ENCODE measurements at places on chromosomes 12 and 14.

DNA sequence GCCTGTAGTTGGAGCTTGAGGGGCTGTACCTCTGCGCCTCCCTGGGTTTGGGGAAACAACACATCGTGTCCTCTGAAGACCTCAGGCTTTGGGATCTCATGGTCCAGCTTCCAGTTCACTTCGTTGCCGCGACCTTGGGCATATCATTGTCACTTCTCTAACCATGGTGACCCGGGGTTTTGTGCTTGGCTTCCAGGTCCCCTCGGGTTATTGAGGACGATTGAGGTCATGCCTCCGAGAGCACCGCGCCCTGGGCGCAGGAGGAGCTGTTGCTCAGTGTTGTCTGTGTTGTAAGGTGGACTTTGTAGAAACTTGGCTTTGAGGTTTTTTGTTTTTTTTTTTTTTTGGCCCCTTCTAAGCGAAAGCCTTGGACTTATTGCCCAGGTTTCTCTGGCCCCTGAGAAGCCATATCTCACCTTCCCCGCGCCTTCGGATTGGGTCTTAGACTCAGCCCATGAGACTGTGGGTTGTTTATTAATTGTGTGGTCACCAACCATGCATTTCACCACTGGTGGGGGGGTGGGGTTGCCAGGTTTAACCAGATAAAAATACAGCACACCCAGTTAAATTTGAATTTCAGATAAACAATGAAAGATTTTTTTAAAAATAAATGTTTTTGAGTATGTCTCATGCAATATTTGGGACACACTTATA is 2.6 kb downstream of the BCL7A start:
- no peak for DNase-seq

GRCh38 chr14:98280436-98280835 is 991.6 kb downstream of the BCL11B start:
- no peak for DNase-seq

DNA sequence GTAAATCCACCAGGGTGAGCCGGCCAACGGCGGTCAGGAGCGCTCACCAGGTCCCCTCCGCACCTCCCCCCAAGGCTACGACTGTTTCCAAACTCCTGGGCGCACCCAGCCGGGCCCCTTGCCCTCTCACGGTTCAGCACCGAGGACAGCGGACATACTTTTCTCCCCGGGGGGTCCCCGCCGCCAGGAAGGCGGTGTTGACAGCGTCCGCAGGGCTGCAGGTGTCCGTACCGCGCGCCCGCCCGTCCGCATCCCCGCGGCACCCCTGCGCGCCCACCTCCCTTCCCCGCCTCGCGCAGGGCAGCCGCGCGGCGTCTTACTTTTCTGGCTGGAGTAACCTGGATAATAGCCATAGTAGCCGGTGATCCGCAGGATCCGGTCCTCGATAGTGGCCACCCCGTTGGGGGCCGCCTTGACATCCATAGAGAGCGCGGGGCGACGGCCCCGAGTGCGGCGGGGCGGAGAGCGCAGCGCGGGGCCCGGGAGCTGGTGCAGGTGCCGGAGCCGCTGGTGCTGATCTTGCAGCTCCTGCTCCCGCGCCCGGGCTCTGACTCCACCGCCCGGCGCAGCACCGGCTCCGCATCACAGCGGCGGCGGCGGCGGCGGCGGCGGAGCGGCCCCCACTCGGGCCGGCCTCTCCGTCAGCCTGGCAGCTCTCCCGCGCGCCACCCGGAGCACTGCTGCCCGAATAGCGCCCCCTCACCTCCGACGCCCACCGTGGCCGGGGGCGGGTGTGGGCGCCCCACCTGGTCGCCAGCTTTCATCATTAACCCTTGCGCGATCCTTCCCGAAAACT is at the start of gene SLC35F4:
Gene SLC35F4, minus strand, starts transcription at position 690 of the 796 bp plus-strand sequence.
- DNase-seq, result no peak

DNA sequence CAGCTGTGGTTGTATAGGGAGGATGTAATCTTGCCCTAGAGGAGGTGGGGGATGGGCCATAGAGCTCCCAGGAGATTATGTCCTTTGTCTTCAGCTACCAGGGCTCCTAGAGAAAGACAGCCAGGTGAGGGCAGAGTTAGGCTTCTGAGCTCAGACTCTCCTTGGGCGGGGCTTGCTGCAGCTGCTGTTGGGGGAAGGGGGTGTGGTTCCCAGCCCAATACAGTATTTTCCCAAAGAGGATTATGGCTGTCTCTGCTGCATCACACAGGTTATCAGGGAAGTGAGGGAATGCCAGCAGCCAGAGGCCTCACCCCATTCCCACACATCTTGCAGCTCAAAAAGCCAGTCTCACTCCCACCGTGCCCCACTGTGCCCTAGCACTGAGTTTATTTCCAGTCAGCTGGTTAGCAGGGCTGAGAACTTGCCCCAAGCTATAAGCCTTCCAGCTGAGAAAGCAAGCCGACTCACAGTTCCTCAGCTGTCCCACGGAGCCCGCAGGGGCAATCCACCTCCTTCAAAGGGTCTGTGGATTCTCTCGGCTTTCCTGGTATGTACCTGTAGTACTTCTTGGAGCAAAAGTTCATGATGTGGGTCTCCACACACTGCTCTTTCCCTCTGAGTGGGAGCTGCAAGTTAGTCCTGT is 217.3 kb upstream of the CPNE8 start:
- no peak for DNase-seq

DNA sequence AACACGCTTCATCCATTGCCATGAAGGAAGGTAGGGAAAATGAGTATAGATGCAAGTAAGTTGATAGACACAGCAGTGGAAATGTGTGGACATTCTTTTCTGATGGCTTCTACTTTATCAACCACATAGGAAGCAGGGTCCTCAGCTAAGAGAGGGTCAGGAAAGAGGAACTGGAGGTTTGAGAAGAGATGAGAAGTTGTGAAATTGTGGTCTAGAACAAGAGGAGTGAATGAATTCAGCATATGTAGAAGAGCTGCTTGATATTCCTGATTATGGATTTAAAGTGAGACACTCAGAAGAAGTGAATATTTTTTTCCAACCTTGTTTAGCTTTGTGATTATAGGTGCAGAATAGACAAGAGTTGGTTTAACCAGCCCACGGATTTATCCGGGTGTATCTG is 128.5 kb downstream of the SLC15A5 start:
- DNase-seq, result no peak

- DNase-seq, result no peak
Measured at GRCh38 chr12:130336723-130337487, 782 bp upstream of the PIWIL1 start.

GRCh38 chr14:56064513-56064912 is 53.7 kb upstream of the PELI2 start:
- no peak for DNase-seq

GRCh38 chr14:95562892-95563685 is 28.2 kb downstream of the GLRX5 start:
- DNase-seq, result no peak

- DNase-seq, result no peak
Measured at GRCh38 chr12:30646821-30647220, 48.8 kb downstream of the IPO8 start.

GRCh38 chr14:41289025-41289424 is 317.7 kb upstream of the LRFN5 start:
- no peak for DNase-seq

GRCh38 chr12:102356690-102357089 is 123.7 kb downstream of the IGF1 start:
- DNase-seq, result no peak

DNA sequence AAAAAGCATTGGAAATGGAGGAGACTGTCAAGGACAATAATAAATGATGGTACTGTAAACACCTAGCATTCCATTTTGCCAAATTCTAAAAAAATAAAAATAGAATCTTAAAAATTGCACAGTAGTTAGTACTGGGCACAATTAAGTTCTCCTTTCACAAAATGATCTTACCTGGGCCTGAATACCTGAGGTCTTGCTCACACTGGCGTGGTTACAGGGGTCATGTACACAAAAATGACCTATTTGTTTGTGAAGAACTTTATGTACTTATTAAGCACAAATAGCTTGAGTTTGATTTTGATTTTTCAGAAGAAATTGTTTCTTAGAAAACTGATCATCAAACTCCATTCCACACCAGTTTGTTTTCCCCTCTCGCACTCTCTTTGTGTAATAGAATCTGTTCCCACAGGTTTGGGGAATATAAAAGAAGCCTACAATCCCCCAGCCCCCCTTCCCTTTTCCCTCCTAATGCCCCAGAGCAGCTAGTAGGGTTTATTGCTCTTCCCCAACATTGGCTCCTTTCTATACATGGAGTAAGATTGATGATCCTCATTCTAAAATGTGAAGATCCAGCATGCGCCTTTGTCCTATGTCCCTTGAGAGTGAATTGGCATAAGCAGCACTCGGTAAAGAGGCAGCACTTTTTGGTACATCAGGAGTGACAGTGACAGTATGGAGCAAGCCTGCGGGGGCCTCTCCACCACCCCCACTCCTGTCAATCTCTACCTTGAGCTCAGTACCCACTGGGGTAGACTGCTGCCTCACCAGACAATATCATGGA is 204.3 kb downstream of the ASCL1 start:
- DNase-seq, result no peak

- DNase-seq, result no peak
Measured at GRCh38 chr12:98213556-98213955, 301.8 kb upstream of the TMPO start.

- DNase-seq, result no peak
Measured at GRCh38 chr12:75756771-75757170, 245.4 kb upstream of the KRR1 start.

DNA sequence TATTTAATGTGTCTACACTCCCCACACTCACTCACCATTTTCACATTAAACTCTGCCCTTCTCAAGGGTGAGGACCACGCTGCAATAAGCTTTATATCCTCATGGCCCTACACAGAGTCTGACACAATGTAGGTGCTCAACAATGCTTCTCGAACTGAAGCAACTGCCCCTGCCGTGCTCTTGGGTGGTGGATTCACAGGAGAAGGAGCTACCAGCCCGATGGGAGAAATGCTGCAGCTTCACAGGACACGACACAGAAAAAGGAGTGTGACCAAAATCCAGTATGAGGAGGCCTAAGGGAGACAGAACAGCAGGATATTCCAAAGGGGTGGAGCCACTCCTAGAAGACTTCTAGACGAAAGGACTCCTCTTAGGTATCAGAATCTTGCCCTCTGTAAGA is 6.5 kb upstream of the KRT3 start:
- no peak for DNase-seq

- DNase-seq, result no peak
Measured at GRCh38 chr14:90425373-90425879, 28.6 kb downstream of the CALM1 start.

DNA sequence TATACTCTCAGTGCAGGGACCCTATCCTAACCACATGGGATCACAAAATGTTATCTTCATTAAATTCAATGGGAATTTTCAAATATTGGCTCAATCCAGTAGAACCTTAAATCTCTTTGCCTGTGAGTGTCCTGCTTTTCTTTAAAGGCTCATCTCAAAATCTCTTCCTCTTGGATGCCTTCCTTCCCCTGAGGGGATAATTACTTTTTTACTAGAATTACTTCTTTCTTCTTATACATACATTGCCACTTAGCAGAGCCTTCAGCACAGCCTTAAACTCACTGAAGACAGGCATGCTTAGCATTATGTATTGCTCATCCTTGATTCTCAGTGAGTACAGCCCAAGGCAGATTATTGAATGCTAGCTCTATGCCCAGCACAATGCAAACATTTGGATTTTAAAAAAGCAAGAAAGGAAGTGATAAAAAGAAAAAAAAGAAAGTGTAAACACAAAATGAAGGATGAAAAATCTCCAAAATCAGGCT is 1918.0 kb upstream of the FLRT2 start:
- no peak for DNase-seq

DNA sequence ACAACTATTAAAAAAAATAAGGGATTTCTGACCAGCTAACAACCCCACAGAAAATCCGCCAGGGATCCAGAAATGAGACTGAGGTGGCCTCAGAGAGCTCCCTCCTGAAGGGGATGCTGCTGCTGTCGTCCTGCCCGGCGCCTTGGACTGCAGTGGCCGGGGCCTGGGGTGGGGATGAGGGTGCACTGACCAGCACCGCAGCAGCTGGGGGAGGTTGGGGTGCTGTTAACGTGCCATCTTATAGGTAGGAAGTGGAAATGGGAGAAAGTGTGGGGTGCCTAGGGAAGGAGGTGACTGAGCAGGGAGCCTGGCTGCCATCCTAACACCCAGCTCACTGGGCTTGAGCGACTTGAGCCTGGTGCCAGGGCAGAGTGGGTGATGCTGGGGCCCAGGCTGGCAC is 32.0 kb downstream of the DDX11 start:
- no peak for DNase-seq

DNA sequence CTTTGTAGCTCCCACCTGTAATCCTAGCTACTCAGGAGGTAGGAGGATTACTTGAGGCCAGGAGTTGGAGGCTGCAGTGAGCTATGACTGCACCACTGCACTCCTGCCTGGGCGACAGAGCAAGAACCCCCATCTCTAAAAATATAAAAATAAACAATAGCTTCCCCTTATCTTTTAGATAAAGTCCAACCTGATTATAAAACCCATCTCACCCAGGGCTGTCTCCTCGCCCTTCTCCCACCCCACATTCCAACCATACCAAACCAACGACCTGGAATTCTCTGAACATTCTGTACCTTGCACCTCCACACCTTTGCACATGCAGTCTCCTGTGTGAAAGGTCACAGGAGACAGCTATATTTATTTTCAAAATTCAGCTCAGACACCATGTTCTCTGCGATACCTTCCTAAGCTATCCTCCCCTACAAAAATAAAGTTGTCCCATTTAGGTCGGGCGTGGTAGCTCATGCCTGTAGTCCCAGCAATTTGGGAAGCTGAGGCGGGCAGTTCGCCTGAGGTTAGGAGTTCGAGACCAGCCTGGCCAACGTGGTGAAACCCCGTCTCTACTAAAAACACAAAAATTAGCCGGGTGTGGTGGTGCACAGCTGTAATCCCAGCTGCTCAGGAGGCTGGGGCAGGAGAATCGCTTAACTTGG is 7.7 kb downstream of the SLC7A7 start:
- DNase-seq, result no peak

DNA sequence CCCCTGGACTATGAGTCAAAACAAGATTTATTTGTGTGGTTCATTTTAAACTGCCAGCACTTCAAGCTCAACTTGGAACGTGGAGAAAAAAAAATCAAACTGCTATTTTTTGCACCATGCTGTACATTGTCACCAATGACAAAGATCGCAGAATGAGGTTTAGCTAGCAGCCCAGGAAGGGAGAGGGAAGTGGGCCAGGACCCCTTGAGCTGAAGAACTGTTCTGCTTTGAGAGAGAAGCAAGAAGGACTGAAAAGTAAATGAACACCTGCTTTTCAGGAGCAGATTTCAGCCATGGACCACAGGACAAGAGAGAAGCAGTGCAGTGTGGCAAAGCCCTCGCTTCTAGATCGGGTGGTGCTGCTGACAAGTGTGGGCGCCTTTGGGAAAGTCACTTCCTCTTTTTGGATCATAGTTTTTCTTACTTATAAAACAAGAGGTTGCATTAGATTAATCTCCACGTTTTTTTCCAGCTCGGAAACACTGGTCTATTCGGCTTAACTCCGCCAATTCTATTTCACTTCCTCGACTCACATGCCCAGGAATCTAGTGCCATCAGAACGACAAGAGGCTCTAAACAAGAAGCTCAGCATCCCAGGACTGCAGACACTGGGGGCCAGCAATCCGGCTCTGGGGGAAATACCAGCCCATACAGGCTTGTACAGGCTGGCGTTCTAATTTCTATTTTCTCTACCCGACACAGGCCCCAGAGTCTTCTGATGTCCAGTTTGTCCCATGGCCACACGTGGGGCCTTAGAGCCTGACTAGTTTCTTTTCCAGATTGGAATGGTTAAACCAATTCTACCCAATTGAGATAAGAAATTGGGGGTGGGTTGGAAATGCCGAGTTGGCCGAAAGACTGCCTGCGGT is 129.9 kb downstream of the CRACR2A start:
- DNase-seq, result no peak

- DNase-seq, result peak; percentile 76
Measured at GRCh38 chr14:39266525-39266870, 32.8 kb downstream of the MIA2 start.

All from activated CD8-positive, alpha-beta memory T cell treated with anti-CD3 and anti-CD28 coated beads, Interleukin-2, amount 50 U/mL, for 48 hours (primary cell).